Stimulated activated naive CD4-positive, alpha-beta T cell treated with Interleukin-2 at 50 U/mL for 16 hours (primary cell): ENCODE measurements at places on chromosomes 3 and 15.

GRCh38 chr3:146277953-146278631, 27.2 kb upstream of the PLSCR4 start:
- no peak for DNase-seq

- no peak for DNase-seq
Observed at GRCh38 chr3:43867436-43868072, 176.8 kb downstream of the ABHD5 start.

DNA sequence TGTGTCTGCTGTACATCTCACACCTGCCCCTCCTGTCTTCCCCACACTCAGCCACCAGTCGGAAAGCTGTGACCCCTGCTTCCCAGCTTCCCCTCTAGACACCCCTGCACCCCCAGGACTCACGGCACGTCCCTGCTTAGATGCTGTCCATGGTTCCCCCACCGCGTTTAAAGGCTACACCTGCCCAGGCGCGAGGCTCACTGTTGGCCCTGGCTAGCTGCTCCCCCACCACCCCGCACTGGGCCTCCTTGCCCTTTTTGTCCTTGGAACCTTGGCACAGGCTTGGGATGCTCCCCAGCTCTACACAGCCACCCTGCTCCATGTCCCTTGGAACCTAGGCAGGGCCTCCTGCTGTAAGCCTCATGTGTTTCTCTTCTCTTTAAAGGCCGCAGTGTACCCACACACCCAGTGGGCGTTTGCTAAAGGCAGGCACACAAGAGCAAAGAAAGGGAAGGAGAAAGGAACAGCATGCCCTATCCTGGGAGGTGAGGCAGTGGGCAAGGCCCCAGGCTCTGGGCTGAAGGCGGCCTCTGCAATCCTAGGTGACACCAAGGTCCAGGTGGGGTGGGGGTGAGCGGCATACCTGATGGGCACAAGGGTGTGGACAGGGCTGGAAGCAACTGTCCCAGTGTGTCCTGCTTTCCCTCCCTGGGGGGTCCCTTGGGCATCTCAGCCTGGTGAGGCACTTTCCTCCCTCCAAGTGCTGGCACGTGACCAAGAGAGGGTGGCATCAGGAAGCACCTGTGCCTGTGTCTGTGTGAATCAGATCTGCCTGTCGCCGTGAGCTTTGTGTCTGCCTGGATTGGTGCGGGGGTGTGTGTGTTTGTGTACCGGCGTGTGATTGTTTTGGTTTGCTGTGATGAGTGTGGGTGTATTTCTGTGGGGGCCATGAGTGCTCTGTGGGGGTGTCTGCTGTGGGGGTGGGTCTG, 54.4 kb downstream of the TPRA1 start:
- no peak for DNase-seq

GRCh38 chr3:45771831-45772230, 24.5 kb downstream of the SLC6A20 start:
- DNase-seq: no peak

GRCh38 chr15:59362331-59362730, 10.3 kb downstream of the MYO1E start:
- DNase-seq: no peak

- DNase-seq: no peak
Observed at GRCh38 chr15:71203586-71204474, 88.6 kb downstream of the THSD4 start.
